ENCODE measurements at places on chromosomes 3 and 15. TPM values are rescaled to one million over a fixed set of nuclear protein-coding genes. Genes with fewer than 3 reads are reported as not detected.

GRCh38 chr3:184004476-184004875 is 13.2 kb downstream of the ABCC5 start:
- no peak for DNase-seq

GRCh38 chr3:72152551-72153476 is 367.9 kb upstream of the PROK2 start:
- DNase-seq, result peak; percentile 21

GRCh38 chr3:124381575-124382333 is 348.5 kb upstream of the UMPS start:
- DNase-seq, result no peak

- no peak for DNase-seq
Observed at GRCh38 chr3:47475029-47475569, 642 bp downstream of the SCAP start.

DNA sequence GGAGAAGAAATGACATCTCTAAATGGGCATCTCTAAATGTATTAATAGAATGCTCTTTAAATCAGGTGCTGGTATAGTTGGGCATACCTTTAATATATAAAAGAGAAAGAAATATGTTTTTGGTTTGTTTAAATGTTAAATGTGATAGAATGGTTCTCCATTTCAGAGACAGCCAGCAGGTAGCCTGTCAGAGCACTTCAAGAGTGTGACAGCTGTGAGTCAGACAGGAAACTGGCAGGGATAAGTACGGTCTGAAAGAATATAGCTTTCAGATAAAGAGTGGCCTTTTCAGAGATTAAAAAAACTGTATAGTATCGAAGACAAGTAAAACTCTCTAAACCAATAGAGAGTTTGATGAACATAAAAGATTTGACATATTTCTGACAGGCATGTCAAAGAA is 654.1 kb downstream of the IGSF11 start:
- no peak for DNase-seq

DNA sequence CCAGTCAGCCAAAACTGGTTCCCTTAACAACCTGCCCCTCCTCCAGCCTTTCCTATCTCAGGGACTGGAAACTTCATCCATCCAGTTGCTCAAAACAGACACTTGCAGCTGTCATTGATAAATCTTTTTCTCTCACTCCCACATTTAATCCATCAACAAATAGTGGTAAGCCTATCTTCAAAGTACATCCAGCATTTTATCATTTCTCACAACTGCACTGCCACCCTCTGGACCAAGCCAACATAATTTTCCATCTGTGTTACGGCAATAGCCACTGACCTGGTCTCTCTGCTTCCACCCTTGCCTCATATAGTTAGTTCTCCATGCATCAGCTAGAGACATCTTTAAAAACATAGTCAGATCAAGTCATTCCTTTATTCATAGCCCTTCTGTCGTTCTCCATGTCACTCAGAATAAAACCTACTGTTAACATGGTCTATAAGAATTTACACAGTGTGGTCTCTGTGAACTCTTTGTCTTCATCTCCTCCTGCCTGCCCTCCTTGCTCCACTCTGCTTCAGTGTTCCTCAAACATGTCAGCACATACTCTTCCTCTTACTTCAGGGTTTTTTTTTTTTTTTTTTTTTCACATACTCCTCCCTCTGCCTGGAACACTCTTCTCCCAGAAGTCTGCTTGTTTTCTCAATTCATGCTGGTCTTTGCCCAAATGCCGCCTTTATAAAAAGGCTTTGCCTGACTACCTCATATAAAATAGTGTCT is 102.5 kb upstream of the COL6A5 start:
- DNase-seq, result no peak

GRCh38 chr3:159253860-159254259 is 452.0 kb downstream of the MFSD1 start:
- no peak for DNase-seq

CYP19A1 gene
- total RNA-seq, result not detected

SCAMP5 gene
- 6.2 TPM for total RNA-seq

SAXO2 gene
- total RNA-seq, result 5.7 TPM

CRABP1 gene
- 0.47 TPM for total RNA-seq

STXBP5L gene
- not detected for total RNA-seq

MFN1 gene
- 54.6 TPM for total RNA-seq

KBTBD13 gene
- not detected for total RNA-seq

KLHL40 gene
- not detected for total RNA-seq

RLBP1 gene
- total RNA-seq, result 0.12 TPM

KIF7 gene
- total RNA-seq, result 0.12 TPM

LRRN1 gene
- 0.10 TPM for total RNA-seq
